ENCODE measurements at places on chromosomes 1 and 21. TPM values are rescaled to one million over a fixed set of nuclear protein-coding genes. Genes with fewer than 3 reads are reported as not detected.
A peak's percentile ranks its signal among the peaks of the same experiment; 100 is the strongest.

- no peaks in the 10 kb centered on the region for H3K4me1 ChIP-seq
- H3K27ac ChIP-seq: no peak overlapping the region
- H3K27me3 ChIP-seq: no peaks in the 10 kb centered on the region
- H3K36me3 ChIP-seq: no peaks in the 10 kb centered on the region
- no peak overlapping the region for H3K4me3 ChIP-seq
Measured at GRCh38 chr21:36654324-36654723, 44.6 kb upstream of the SIM2 start.

DNA sequence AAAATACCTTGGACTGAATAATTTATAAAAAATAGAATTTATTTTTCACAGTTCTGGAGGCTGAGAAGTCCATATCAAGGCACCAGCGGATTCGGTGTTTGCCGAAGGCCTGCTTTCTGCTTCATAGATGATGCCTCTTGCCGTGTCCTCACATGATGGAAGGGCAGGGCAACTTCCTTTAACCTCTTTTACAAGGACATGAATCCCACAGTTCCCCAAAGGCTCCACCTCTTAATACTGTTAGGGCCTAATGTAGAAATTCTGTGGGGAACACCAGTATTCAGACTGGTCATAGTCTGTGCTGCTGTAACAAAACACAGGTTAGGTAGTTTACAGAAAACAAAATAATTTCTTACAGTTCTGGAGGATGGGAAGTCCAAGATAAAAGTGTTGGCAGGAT, 25.9 kb downstream of the DYRK1A start:
- no peaks in the 10 kb centered on the region for H3K27me3 ChIP-seq
- peaks cover 46% of the 10 kb centered on the region for H3K4me1 ChIP-seq
- H3K27ac ChIP-seq: no peak overlapping the region
- DNase-seq: no peak

DNA sequence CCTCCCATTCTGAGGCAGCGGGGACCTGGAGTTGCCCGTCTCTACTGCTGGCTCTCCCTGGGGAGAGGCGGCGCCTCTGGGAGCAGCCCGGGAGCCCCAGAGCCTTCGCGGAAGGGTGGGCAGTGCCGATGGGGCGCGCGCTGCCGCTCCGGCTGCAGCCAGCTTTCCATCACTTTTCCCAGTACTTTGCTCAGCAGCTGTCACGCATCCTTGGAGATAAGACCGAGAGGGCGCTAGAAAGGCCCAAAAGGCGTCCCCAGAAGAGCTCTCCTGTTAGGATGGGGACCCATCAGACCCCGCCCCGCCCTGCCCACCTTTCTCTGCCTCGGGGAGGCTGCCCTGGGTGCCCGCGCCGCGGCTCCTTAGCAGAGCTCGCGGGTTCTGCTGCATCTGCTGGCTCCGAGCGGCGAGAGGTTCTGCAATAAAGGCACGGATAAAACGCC, 534 bp downstream of the KCNH1 start:
- peak overlapping the region; percentile 23 for H3K4me3 ChIP-seq
- peaks cover 17% of the 10 kb centered on the region for H3K27me3 ChIP-seq
- H3K27ac ChIP-seq: no peak overlapping the region

- no peak overlapping the region for H3K4me3 ChIP-seq
- no peak for DNase-seq
- H3K4me1 ChIP-seq: no peaks in the 10 kb centered on the region
- peaks cover 34% of the 10 kb centered on the region for H3K36me3 ChIP-seq
- H3K27ac ChIP-seq: no peak overlapping the region
Measured at GRCh38 chr1:11184973-11185372, 4.2 kb upstream of the ANGPTL7 start.

GRCh38 chr1:29388170-29388569, 151.8 kb downstream of the PTPRU start:
- peaks cover 4% of the 10 kb centered on the region for H3K27me3 ChIP-seq
- no peak for DNase-seq
- H3K4me1 ChIP-seq: no peaks in the 10 kb centered on the region
- H3K27ac ChIP-seq: no peak overlapping the region

- H3K4me1 ChIP-seq: no peaks in the 10 kb centered on the region
- H3K4me3 ChIP-seq: no peak overlapping the region
- H3K27me3 ChIP-seq: no peaks in the 10 kb centered on the region
- DNase-seq: no peak
- no peaks in the 10 kb centered on the region for H3K36me3 ChIP-seq
Measured at GRCh38 chr1:47881505-47882442, 115.4 kb downstream of the TRABD2B start.

DNA sequence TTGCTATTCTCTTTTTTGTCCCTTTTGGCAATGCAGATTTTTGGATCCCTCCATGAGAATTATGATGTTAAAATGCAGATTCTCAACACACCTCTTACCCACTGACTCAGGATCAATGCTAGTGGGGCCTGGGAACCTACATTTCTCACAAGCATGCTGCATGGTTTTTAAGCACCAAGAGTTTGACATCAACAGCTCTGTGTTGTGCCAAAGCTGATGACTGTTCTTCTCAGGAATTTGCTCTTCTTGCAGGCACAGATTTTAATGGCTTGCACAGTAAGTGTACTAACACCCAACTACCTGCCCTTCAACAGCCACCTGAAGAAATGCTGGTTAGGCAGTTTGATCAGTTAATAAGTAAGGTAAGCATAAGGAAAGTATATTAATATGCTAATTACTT, 468.7 kb downstream of the PTBP2 start:
- no peak for DNase-seq
- no peak overlapping the region for H3K27ac ChIP-seq
- H3K36me3 ChIP-seq: peaks cover 22% of the 10 kb centered on the region
- no peaks in the 10 kb centered on the region for H3K4me1 ChIP-seq

DNA sequence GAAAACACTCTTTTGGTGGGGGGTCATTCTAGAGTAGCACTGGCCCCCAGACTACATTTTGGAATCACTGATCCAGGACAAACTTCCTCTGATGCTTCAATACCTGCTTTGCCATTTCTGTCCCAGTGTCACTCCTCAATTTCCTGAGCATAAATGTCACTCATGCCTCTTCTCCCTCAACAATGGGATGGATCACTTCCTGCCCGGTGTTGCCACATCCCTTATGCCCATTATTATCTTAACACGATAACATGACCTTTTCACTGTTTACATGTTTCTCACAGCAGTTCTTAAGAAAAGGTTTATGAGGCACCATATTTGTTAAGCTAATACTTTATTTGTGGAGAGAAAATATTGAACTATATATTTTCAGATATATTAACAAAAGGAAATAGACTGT, 3.9 kb upstream of the ITLN1 start:
- DNase-seq: no peak
- H3K36me3 ChIP-seq: no peaks in the 10 kb centered on the region
- H3K27me3 ChIP-seq: no peaks in the 10 kb centered on the region
- no peak overlapping the region for H3K4me3 ChIP-seq

GRCh38 chr1:161153176-161153575, 602 bp upstream of the UFC1 start:
- DNase-seq: peak; percentile 30
- H3K4me1 ChIP-seq: peaks cover 14% of the 10 kb centered on the region
- peaks cover 12% of the 10 kb centered on the region for H3K36me3 ChIP-seq
- H3K27ac ChIP-seq: peak overlapping the region; percentile 87
- peak overlapping the region; percentile 71 for H3K4me3 ChIP-seq

GRCh38 chr21:42847051-42847707, 32.2 kb downstream of the WDR4 start:
- DNase-seq: no peak
- H3K27me3 ChIP-seq: no peaks in the 10 kb centered on the region
- H3K4me1 ChIP-seq: peaks cover 6% of the 10 kb centered on the region
- H3K36me3 ChIP-seq: peaks cover 46% of the 10 kb centered on the region
- no peak overlapping the region for H3K4me3 ChIP-seq

- no peaks in the 10 kb centered on the region for H3K4me1 ChIP-seq
- H3K36me3 ChIP-seq: no peaks in the 10 kb centered on the region
- no peak overlapping the region for H3K4me3 ChIP-seq
- DNase-seq: no peak
- H3K27me3 ChIP-seq: no peaks in the 10 kb centered on the region
Measured at GRCh38 chr1:185539277-185539943, 194.8 kb upstream of the HMCN1 start.

GRCh38 chr1:3103967-3104677, 35.1 kb downstream of the PRDM16 start:
- no peaks in the 10 kb centered on the region for H3K27me3 ChIP-seq
- H3K4me3 ChIP-seq: no peak overlapping the region
- no peak overlapping the region for H3K27ac ChIP-seq
- DNase-seq: no peak

DNA sequence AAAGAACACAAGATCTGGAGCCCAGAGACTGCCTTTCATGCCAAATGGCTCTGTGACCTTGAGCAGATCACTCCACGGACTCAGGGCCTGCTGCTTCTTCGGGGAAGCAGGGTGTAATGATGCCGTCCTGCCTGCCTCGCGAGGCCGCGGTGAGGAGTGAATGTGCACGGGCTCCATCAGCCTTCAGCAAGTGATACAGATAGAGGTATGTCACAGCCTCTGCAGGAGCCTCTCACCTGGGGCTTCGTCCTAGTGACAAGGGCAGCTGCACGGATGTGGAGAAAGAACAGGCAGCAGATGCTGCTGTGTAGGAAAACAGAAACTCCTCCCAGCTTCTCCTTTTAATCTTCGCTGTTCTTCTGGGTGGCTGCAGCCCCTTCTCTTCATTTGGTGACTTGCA, 127.5 kb downstream of the KCNN3 start:
- H3K27me3 ChIP-seq: peaks cover 3% of the 10 kb centered on the region
- no peaks in the 10 kb centered on the region for H3K36me3 ChIP-seq
- peak; percentile 1 for DNase-seq
- H3K4me3 ChIP-seq: no peak overlapping the region
- peaks cover 46% of the 10 kb centered on the region for H3K4me1 ChIP-seq
- H3K27ac ChIP-seq: no peak overlapping the region

DNA sequence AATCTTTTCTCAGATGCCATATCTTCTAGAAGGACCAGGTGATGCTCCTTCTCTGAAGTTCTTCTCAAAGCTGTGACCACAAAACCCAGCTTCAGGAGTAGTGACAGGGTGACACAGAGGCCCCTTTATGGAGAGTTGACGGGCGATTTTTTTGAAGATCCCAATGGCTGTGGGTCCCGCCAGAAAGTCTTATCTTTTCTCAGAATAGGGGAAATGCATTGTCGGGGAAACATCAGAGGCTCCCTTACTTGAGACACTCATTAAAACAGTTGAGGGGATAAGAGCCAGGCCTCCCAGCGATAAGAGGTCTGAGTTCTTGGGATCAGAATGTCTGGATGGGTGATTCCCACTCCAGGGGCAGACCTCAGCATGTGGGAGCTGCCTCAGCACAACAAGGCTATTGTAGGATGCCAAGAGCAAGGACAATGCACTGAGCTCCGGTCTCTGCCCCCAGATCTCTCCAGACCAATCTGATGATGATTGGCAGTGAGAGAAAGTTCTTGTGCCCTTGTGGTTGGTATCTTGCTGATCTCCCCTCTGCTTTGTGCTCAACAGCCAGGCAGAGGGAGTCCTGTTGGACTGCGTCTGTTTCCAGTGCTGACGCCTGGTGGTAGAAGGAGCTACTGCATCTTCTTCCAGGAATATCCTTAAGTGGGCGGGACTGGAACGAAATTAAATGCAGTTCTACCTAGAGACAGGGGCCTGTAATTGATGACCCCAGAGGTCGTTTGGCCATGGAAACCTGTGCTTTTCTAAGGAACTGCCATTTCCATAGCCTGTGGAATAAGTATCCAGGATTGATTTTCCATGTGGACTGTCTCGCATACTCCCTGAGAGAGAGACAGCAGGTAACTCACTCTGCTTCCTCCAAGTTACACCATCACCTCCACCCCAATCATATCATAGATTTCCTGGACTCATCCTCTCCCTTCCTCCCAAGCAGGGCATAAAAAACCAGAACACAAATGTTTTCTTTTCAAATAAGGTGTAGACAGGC, 6.8 kb upstream of the ACKR1 start:
- peaks cover 3% of the 10 kb centered on the region for H3K4me1 ChIP-seq
- H3K27ac ChIP-seq: no peak overlapping the region
- H3K36me3 ChIP-seq: no peaks in the 10 kb centered on the region
- no peak overlapping the region for H3K4me3 ChIP-seq

DNA sequence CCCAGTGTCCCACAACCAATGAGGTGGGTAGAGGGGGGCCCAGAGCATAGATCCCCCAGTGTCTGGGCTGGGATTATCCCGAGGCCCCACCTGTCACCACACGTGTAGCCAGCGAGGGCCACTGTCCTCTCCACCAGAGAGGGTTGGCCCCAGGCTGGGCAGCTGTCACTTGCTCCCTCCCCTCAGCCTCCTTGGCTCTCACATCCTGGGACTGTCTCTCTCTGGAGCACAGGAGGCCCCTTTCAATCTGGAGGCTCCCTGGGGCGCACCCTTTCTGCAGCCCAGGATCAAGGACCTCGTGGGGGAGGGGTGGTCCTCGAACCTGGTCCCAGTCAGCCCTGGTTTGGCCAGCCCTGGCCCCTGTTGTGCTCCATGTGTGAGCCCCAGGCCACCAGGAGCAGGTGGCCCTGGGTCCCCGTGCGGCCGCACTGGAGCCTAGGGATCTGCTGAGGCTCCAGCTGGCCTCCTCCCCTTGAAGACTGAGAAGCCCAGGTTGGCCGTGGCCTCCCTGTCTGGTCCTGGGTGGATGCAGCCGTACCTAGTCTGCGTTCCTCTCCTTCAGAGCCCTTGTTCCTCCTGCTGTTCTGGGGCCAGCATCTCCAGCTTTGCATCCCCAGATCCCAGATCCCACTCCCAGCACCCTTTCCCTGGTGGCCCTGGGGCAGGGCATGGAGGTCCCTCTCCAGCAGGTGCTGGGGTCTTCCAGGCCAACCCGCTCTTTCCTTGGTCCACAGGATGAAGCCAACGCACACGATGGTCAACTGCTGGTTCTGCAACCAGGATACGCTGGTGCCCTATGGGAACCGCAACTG, 6.7 kb downstream of the TMEM201 start:
- no peaks in the 10 kb centered on the region for H3K27me3 ChIP-seq
- no peak overlapping the region for H3K27ac ChIP-seq
- no peak overlapping the region for H3K4me3 ChIP-seq
- peaks cover 28% of the 10 kb centered on the region for H3K4me1 ChIP-seq

DNA sequence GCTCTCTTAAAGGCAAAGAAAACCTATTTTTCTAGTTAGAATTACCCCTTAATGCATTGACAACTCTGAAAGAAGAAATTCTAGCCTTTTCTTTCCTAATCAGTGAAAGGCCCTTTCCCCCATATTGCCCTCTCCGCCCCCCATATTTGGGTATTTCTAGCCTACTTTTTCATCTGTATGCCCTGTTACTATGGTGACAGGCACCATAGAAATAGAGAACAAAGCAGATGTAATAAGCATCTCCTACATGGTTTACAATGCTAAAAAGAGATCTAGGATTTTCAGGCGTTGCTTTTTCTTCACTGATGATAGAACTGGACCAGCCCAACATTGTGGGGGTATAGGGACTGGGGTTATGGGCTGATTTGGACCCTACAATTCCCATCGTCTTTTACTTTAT, 14.5 kb downstream of the LRRC8B start:
- H3K4me1 ChIP-seq: no peaks in the 10 kb centered on the region
- H3K27me3 ChIP-seq: no peaks in the 10 kb centered on the region
- H3K4me3 ChIP-seq: no peak overlapping the region
- DNase-seq: no peak
- no peaks in the 10 kb centered on the region for H3K36me3 ChIP-seq
- no peak overlapping the region for H3K27ac ChIP-seq

- no peak overlapping the region for H3K4me3 ChIP-seq
- H3K36me3 ChIP-seq: no peaks in the 10 kb centered on the region
- no peaks in the 10 kb centered on the region for H3K27me3 ChIP-seq
- H3K4me1 ChIP-seq: no peaks in the 10 kb centered on the region
- H3K27ac ChIP-seq: no peak overlapping the region
Measured at GRCh38 chr1:194367121-194367520, 1180.7 kb upstream of the B3GALT2 start.

Gene LIN28A
- total RNA-seq: not detected

Gene MSH4
- total RNA-seq: 0.61 TPM

Gene CCDC185
- not detected for total RNA-seq

Gene SPATA45
- total RNA-seq: 0.80 TPM

Gene MASP2
- total RNA-seq: not detected

Gene BATF3
- 1.2 TPM for total RNA-seq

Gene ZNF670
- 0.45 TPM for total RNA-seq

Gene LEFTY2
- total RNA-seq: not detected

Data from natural killer cell (primary cell).